Activated CD8-positive, alpha-beta memory T cell treated with anti-CD3 and anti-CD28 coated beads for 1 hour (primary cell): ENCODE measurements at places on chromosomes 2 and 18.

DNA sequence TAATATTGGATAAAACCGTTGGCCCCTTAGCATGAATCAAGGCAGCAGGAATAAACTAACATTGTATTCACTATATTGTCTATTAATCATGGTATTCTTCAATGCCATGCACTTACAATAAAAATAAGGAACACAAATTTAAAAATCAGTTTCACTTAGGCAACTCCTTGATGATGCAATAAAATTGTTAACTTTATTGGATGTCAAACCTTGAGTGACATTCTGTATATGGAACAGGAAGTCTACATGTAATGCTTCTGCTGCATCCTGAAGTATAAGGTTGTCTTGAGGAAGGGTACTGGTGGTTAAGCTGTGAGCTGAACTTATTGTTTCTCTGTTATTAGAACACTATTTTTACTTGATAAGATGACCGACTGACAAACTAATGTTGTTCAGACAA lies 605.5 kb downstream of the SATB2 start:
- DNase-seq = no peak

GRCh38 chr2:6506859-6507258 lies 358.8 kb downstream of the CMPK2 start:
- DNase-seq = no peak

GRCh38 chr18:48345596-48345995 lies 63.6 kb downstream of the ZBTB7C start:
- no peak for DNase-seq

GRCh38 chr2:6800553-6800952 lies 65.2 kb downstream of the CMPK2 start:
- DNase-seq = no peak

- no peak for DNase-seq
These were observed 134.5 kb upstream of the PKDCC start for GRCh38 chr2:41913311-41913710.

- DNase-seq = no peak
These were observed 370.9 kb downstream of the NR4A2 start for GRCh38 chr2:155961641-155962040.

DNA sequence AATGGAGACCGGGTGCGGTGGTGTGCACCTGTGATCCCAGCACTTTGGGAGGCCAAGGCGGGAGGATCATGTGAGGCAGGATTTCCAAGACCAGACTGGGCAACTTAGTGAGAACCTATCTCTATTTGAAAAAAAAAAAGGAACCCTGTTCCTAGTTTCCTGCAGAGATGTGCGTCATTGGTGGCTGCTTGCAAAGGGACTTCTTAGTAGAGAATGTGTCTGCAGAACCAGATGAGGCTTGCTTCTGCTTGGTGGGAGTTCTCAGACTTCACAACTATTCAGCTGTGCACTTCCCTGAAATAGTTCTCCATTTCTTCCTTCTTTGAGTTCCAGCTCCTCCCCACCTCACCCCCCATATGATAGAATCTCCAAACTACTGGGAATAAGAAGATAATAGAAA lies 22.3 kb downstream of the ZCCHC2 start:
- no peak for DNase-seq

DNA sequence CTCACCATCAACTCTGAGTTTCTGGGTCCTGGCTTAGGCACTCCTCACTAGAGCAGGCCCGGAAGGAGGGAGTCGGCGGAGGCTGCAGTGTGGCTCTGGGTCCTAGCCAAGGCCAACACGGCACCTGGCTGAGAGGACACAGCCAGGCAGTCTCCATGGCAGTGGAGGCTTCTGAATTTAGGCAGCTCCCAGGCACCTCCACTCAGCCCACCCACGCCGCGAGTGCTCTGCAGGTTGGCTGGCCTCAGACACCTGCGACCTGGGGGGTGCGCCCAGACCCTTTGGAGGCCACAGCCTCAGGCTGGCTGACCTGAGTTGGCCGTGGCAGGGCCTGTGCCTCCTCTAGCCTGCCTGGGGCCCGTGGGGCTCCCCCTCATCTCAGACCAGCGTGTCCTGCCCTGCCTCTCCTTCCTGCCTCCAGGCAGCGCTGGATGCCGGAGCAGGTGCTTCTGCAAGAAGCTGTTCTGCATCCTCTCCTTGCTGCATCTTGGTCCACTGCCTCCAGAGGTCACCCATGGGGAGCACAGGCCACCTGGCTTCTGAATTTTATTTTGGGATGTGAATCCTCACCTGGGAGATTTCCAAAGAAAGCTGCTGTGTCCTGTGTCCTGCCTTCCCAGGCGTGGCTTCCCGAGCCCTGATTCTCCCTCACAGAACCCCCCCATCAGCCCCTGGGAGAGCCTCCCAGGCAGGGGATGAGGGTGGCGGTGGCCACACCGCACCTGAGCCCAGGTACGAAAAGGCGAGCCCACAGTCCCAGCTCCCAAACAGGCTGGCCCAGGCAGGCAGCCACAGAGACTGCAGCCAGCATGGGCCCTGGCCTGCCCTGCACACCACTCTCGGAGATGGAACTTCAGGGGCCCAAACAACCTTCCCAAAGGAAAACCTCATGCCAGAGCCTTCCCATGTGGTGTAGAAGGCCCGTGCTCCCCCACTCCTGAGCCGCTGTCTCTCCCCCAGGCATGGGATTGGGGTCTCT lies 23.4 kb downstream of the AQP12A start:
- no peak for DNase-seq

- no peak for DNase-seq
These were observed 45.0 kb upstream of the NRP2 start for GRCh38 chr2:205637320-205637602.

GRCh38 chr2:30223413-30223874 lies 7.9 kb upstream of the LBH start:
- no peak for DNase-seq

DNA sequence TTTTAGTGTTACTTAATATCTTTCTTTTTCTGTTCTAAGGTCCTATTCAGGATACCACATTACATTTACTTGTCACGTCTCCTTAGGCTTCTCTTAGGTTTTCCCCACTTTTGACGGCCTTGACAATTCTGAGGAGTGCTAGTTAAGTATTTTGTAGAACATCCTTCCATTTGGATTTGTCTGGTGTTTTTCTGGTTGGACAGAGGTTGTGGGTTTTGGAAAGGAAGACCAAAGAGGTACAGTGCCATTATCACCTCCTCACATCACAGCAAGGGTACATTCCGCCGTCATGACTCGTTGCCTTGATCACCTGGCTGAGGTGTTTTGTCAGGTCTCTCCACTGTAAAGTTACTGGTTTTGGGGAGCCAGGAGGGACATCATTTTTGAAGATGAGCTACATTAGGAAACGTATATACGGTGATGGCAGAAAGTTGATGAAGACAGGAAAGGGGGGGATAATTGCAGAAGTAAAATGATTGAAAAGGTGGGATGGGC lies 88.4 kb upstream of the TMEM247 start:
- no peak for DNase-seq

DNA sequence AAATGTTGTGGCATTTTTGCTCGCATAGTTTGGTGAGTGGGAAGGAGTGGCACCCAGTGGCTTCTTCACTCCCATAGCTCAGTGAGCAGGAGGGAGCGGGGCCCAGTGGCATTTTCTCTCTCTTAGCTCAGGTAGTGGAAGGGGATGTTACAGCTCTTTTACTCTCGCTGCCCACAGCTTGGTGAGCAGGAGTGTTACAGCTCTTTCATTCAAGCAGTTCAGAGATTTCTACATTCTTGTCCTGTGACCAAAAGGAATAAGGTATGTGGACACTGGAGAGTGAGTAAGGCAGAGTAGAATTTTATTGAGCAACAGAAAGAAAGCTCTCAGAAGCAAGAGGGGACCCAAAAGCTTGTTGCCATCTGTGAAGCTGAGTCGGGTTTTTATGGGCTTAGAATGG lies 192.4 kb downstream of the SPAG16 start:
- no peak for DNase-seq

- no peak for DNase-seq
These were observed 87.0 kb upstream of the SPATS2L start for GRCh38 chr2:200219309-200220113.

DNA sequence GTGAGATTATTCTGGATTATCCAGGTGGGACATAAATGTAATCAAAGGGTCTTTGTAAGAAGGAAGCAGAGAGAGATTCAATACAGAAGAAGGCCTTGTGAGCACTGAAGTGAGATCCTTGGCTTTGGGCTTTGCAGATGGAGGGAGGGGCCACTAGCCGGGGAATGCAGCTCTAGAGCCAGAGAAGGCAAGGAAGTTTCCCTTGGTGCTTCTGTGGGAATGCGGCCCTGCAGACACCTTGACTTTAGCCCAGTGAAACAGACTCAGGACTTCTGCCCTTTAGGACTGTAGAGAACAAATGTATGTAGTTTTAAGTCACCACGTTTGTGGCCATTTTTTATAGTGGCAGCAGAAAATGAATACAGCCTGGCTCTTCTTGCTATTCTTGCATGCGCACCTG lies 8.1 kb downstream of the NEU2 start:
- DNase-seq = no peak

GRCh38 chr2:39530411-39530866 lies 93.4 kb upstream of the MAP4K3 start:
- no peak for DNase-seq

GRCh38 chr18:75160364-75160763 lies 48.6 kb downstream of the PTGR3 start:
- no peak for DNase-seq

DNA sequence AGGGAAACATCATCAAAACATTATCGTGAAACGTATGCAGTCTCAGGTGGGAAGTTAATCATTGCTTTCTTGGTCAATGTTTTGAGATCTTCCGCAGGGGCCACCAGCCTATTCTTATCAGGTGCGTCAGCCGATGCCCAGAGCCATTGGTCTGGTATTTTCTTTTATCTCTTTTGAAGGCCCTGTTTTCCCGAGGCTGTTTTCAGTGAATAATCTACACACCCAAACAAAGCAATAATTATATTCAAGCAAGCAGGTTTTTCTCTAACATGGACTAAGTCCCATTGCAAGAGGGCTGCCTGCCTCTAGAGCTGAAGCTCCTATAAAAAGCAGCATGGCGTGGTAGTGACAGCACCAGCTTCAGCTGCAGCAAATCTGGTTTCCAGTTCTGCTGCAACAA lies 430.0 kb upstream of the ID2 start:
- DNase-seq = no peak

DNA sequence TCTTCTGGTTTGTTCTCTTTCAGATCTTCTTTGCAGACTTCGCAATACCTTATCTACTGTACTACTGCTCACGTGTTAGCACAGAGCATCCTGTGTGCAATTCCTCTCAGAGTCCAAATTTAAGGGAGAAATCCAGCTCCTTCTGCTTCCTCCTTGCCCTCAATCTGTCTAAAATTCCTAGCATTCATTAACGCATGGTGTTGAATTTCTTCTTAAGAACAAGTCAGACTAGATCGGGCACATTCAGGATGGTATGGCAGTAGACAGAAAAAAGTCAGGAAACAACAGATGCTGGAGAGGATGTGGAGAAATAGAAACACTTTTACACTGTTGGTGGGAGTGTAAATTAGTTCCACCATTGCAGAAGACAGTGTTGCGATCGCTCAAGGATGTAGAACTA lies 206.1 kb upstream of the CDH7 start:
- DNase-seq = no peak

DNA sequence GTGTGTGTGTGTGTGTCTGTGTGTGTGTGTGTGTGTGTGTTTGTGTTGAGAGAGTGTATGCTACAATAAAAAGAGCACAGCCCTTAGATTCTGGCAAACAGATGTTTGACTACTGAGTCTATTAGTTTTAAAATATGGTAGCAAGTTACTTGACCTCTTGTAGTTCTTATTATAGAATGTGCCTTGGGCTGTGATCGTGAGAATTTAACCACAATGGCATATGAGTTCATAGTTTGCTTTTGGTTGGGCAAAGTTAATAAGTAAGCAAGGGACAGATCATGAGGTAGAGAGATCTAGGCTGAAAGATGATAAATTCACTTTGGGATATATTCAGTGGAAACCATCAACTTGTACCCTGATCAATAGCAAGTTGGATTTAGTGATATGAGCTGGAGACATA lies 334.3 kb upstream of the VWC2L start:
- no peak for DNase-seq

DNA sequence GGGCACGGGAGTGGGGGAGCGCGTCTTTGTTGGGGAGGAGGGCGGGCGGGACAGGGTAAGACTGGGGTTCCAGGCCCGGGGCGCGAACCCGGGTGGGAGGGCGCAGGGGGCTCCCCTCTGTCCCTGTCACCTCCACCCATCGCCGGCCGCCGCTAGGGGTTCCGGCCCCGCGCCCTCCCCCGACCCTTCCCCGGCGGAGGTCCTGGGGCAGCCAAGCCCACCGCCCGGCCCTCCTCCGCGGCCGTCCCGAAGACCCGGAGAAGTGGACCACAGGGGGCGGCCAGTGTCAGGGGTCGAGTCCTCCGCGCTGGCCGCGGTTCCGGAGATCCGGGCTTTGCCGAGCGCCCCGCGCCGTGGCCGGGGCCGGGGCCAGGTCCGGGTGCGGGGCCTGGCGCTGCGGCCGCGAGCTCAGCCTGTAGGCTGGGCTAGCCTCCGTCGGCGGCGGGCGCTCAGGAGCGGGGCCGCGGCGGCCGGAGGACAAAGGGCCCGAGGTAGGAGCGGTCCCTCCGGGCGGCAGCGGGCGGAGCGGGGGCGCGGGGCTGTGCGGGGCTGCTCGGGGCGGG lies 16.6 kb upstream of the E2F6 start:
- no peak for DNase-seq

- no peak for DNase-seq
These were observed 12.1 kb downstream of the SPIRE1 start for GRCh38 chr18:12645751-12646203.

- DNase-seq = no peak
These were observed 978.2 kb downstream of the CPS1 start for GRCh38 chr2:211534632-211535031.

GRCh38 chr2:197088694-197089093 lies 162.2 kb upstream of the PGAP1 start:
- no peak for DNase-seq

GRCh38 chr18:21327101-21327500 lies 85.1 kb downstream of the GREB1L start:
- no peak for DNase-seq

- DNase-seq = no peak
These were observed 166.4 kb upstream of the SLC14A2 start for GRCh38 chr18:45448871-45449270.

DNA sequence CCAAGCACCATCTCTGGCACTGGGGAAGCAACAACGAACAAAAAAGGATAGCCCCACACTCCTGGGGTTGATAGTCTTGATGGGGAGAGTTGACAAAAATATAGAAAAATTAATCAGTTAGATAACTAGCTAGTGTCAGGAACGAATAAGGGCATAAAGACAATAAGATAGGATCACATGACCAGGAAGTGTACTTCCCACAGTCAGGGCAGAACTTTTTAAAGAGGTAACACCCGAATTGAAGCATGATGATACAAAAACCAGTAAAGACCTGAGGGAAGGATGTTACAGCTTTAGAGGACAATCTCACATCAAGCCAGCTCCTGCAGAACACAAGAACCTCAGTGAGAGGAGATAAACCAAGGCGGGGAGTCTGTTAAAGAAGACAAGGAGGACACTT lies 295.4 kb upstream of the CRIM1 start:
- no peak for DNase-seq

DNA sequence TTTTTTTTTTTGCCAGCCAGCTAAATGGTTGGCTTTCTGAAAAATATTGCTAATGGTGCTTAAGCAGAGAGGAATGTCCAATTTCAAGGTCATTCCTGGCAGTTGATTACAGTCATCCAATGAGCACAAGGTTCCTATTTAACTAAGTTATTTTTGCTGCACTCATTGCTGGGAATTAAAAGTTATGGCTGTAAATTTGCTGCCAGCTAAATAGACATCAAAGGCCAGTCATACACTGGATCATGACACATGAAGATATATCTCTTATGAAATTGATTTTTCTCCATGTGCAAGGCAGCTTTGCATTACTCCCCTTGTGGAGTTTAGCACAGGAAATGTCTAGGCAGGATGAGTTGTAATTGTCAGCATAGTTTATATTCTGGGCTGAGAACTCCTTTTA lies 1898.4 kb upstream of the CELF4 start:
- DNase-seq = no peak
